ENCODE measurements at places on chromosomes 2 and 18. TPM values are rescaled to one million over a fixed set of nuclear protein-coding genes. Genes with fewer than 3 reads are reported as not detected.

The SULT1C4 gene
- polyA plus RNA-seq = 35.1 TPM

The ELOA2 gene
- not detected for polyA plus RNA-seq

The UGT1A5 gene
- polyA plus RNA-seq = not detected

The RAPH1 gene
- 23.2 TPM for polyA plus RNA-seq

The PCARE gene
- not detected for polyA plus RNA-seq

The RTP5 gene
- polyA plus RNA-seq = 27.9 TPM

The TUBA3E gene
- not detected for polyA plus RNA-seq

The CRYGD gene
- polyA plus RNA-seq = 7.1 TPM

The SERPINB10 gene
- 0.17 TPM for polyA plus RNA-seq

The RIT2 gene
- 26.4 TPM for polyA plus RNA-seq

The MTCL1 gene
- 24.8 TPM for polyA plus RNA-seq

The RNU2-63P gene
- polyA plus RNA-seq = not detected

The PROKR1 gene
- polyA plus RNA-seq = 5.0 TPM

The LDAH gene
- polyA plus RNA-seq = 19.7 TPM

The FASTKD2 gene
- polyA plus RNA-seq = 21.7 TPM

Data from spinal cord (tissue), 10 donors.